ENCODE measurements at places on chromosomes 13 and 19.

DNA sequence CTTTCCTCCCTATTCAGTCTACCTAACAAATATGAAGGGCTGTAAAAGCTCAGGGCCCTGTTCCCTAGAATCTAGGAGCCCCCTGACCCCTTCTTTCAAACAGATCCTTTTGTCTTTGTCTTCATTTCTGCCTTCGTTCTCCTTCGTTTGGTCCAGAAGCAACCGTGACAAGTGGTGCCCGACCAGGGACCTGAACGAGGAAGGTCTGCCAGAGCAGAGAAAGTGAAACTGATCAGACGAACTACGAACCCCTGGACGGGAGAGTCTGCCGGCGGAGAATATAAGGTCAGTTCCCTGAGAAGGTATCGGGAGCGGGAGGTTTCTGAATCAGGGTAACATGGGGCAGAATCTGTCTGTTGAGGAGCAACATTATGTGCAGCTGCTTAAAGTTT, 751 bp downstream of the ERVK3-1 start:
- no peak for DNase-seq

GRCh38 chr19:6211632-6212402, 68.0 kb downstream of the MLLT1 start:
- no peak for DNase-seq

DNA sequence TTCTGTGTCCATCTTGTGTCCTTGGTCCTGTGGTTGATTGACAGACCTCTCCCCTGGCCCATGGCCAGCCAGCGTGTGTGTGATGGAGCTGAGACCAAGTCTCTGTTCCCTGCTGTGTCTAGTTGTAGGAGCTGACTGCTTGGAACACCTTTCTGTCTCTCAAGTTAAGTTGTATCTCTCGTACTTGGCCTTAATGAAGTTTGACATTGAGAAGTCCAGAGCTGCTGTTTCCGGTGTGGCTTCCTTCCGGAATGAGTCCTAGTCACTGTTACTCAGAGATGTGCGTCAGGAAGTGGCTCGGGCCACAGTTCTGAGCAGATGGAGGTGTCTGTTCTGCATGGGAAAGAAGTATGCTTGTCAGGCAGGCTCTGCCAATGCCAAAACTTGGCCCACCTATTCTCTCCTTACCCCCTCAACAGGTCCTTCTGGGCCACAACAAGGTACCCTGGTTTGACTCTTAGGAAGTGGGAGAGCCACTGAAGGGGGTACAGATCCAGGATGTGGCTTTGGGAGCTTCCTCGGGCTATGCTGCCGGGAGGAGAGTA, 54.3 kb downstream of the GATAD2A start:
- DNase-seq: peak; percentile 34

GRCh38 chr13:95099541-95099940, 201.7 kb downstream of the ABCC4 start:
- DNase-seq: no peak

- DNase-seq: no peak
Measured at GRCh38 chr19:5718037-5718578, 1.8 kb downstream of the LONP1 start.

- DNase-seq: no peak
Measured at GRCh38 chr19:46211201-46211881, 18.2 kb upstream of the IGFL1 start.

DNA sequence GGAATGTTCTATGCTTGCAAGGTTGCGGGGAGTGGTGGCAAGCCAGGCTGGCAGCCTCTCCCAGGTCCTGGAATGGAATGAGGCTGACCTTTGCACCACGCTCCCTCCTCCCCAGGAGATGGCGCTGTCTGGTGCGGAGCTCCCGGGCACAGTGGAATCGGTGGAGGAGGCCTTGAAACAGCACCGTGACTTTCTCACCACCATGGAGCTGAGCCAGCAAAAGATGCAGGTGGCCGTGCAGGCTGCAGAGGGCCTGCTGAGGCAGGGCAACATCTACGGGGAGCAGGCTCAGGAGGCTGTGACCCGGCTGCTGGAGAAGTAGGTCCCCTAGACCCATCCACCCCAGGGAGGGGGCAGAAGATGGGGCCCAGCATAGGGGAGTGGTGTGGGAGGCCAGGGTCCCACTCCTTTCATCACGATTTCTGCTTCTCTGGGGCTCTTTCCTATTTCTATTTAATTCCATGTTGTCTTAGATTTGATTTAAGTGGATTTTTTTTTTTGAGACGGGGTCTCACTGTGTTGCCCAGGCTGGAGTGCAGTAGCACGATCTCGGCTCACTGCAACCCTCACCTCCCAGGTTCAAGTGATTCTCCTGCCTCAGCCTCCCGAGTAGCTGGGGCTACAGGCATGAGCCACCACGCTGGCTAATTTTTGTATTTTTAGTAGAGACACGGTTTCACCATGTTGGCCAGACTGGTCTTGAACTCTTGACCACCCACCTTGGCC, 53.2 kb upstream of the SHKBP1 start:
- DNase-seq: no peak

- no peak for DNase-seq
Measured at GRCh38 chr13:73782450-73783449, 351.5 kb downstream of the KLF12 start.

DNA sequence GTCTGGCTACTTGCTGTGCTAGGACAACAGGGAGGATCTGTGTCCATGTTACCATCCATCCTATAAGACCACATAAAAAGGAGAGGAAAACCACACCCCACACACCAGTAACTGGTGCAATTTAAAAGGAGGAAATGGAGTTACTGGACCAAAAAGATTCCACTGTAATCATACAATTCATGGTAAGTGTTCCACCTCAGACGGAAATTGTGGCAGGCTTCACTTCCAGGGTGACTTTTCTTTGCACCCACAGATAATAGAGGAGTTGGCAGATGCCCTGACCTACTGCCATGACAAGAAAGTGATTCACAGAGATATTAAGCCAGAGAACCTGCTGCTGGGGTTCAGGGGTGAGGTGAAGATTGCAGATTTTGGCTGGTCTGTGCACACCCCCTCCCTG, 2.4 kb downstream of the AURKC start:
- no peak for DNase-seq

- no peak for DNase-seq
Measured at GRCh38 chr13:77398825-77399620, 72.1 kb upstream of the MYCBP2 start.

DNA sequence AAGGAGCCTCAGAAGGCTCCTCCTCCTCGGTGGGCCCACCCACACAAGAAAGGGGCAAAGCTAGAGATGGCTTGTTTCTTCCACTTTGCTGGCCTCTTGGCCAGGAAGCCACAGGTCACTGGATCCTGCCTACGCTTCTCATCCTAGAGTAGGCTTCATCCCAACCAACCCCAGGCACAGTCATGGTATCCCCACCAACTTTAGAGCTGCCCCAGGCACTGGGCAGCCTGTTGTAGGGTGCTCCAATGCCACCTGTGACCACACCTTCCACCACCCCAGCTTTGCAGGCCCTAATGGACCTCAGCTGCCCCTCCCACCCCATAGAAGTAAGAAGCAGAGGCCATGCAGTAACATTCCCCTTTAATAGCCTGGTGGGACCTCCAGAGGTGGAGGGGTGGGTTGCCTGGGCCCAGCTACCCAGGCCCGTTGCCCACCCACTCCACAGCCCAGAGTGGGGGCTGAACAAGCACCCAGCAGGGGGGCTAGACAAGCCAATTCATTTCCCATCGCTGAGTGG, 522 bp upstream of the CHMP2A start:
- DNase-seq: no peak

GRCh38 chr13:24167666-24168391, 7.3 kb downstream of the SPATA13 start:
- no peak for DNase-seq

DNA sequence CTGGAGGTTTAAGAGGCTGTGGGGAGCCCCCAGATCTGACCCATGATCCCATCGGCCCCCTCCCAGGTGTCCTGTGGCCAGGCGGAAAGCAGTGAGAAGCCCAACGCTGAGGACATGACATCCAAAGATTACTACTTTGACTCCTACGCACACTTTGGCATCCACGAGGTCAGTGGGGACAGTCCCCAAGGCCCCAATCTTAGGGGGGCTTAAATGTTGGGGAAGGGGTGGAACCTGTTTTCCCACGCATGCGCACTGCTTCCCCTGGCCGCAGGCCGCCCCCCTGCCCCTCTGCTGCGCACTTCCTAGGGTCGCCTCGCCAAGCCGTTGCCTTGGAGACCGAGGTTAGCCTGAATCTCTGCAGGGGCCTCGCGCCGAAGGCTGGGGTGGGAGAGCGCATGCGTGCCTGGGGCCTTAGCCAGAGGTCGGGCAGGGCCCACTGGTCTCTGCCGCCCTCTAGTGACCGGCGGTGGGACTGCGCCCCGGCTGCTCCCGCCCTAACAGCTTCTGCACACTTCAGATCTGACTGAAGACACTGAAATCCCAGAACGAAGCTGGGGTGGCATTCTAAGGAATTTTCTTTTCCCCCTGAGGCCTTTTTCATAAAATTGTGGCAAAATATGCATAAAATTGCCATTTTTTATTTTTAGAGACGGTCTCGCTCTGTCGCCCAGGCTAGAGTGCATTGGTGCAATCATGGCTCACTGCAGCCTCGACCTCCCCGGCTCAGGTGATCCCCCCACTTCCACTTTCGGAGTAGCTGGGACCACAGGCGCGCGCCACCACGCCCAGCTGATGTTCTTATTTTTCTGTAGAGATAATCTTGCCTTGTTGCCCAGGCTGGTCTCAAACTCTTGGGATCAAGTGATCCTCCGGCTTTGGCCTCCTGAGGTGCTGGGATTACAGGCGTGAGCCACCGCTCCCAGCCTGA, 3.6 kb downstream of the PRMT1 start:
- peak; percentile 96 for DNase-seq

- DNase-seq: no peak
Measured at GRCh38 chr13:28744091-28744536, 25.3 kb upstream of the SLC46A3 start.

- DNase-seq: no peak
Measured at GRCh38 chr19:3716147-3716668, 8.0 kb downstream of the TJP3 start.

GRCh38 chr19:17686023-17686521, 2.1 kb downstream of the UNC13A start:
- no peak for DNase-seq

GRCh38 chr13:83232626-83233025, 649.6 kb downstream of the SLITRK1 start:
- no peak for DNase-seq

- no peak for DNase-seq
Measured at GRCh38 chr13:85575110-85575509, 224.1 kb downstream of the SLITRK6 start.

GRCh38 chr19:39082745-39083598, 1.2 kb upstream of the ACP7 start:
- no peak for DNase-seq

- no peak for DNase-seq
Measured at GRCh38 chr19:1016647-1017114, 4.2 kb downstream of the TMEM259 start.

DNA sequence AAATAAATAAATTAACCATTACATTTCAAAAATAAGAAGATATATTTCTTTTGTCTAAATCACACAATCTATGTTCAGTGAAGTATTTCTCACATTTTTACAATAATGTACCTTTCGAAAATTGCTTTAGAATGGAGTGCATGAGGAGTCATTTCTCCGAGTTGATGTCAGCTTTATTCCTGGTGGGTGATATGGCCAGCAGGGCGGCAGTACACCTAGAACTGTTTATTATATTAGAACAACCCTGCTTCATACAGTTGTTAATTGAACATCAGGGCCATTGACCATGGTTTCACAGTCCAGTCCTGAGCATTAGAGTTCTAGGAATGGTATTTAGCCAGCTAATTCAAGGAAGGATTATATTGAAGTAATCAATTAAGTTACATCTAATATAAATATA, 696.3 kb upstream of the SLC10A2 start:
- no peak for DNase-seq

GRCh38 chr19:35901854-35902661, at the start of gene HCST:
TSS of gene HCST (plus strand) at chr19:35902529. CDS start at chr19:35902594, 65 bp downstream.
- DNase-seq: peak; percentile 26

DNA sequence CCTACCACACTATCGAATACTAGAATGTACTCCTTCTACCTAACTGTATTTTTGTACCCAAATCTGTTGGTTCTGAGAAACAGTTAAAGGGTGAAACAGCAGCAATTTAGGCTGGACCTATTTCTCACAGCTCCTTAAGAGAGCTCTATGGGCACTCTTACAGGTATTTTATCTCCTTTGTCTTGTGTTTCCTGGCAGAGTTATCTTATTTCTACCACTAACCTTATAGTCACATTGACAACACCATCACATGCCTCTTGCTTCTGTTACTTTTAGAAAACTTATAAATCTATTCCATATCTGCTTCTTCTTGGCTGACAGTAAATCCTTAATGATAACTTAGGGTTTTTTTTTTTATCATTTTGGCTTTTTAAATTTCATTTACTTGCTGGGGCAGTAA, 130.7 kb downstream of the MYO16 start:
- DNase-seq: no peak

GRCh38 chr13:99723878-99724277, 222.6 kb downstream of the TM9SF2 start:
- no peak for DNase-seq

DNA sequence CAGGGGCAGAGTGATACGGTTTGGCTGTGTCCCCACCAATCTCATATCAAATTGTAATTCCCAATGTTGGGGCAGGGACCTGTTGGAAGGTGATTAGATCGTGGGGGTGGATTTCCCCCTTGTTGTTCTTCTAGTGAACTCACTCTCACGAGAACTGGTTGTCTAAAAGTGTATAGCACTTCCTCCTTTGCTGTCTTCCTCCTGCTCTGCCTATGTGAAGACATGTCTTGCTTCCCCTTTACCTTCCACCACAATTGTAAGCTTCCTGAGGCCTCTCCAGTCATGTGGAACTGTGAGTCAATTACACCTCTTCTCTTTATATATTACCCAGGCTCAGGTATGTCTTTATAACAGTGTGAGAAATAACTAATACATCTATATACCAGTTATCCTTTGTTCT, 706.4 kb upstream of the KLHL1 start:
- DNase-seq: no peak

GRCh38 chr13:96052656-96053002, 572 bp downstream of the UGGT2 start:
- no peak for DNase-seq

GRCh38 chr13:52085421-52085820, 43.5 kb downstream of the NEK5 start:
- no peak for DNase-seq

DNA sequence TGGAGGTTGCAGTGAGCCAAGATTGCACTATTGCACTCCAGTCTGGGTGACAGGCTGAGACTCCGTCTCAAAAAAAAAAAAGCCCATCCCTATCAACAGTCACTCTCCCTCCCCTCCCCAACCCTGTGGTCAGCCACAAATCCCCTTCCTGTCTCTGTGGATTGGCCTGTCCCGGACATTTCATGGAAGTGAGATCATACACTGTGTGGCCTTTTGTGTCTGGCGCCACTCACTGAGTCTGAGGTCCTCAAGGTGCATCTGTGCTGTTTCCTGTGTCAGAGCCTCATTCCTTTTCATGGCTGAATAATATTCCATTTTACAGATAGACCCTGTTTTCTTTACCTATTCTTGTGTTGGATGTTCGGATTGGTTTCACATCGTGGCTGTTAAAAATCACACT, 149.5 kb downstream of the PTPRS start:
- no peak for DNase-seq

- DNase-seq: no peak
Measured at GRCh38 chr19:10289836-10290356, at the start of gene ICAM5. TSS of gene ICAM5 (plus strand) at chr19:10289952. CDS start at chr19:10290044, 92 bp downstream.

- DNase-seq: no peak
Measured at GRCh38 chr19:49857061-49857837, 6.3 kb downstream of the PTOV1 start.

- no peak for DNase-seq
Measured at GRCh38 chr13:113229791-113230190, 20.4 kb downstream of the CUL4A start.
